Activated T-cell treated with anti-CD3 and anti-CD28 coated beads for 24 hours (primary cell): ENCODE measurements at places on chromosomes 16 and 17.

DNA sequence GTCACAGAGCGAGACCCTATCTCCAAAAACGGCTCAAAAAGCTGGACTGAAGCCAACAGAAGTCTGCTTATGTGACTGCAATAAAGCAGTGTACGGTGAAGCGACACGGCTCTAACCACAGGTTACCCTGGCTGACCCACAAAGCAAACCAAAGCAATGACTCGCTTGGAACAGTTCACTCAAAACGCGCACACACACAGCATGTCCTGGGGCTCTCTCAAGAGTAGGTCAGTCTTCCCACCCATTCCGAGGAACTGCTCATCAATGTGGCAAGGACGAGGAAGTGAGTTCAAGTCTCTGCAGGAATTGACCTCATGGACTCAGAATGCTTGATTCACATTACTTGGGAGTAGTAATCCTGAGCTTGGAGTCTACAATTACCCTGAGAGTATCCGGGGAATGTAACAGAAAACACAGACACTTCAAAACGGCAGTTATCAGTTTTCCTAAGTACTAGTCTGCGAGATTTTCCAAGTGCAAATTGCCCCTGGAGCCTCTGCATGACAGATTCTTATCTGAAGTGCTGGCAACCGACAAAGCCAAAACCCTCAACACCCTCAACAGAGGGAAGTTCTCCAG lies 25.4 kb downstream of the PELP1 start:
- DNase-seq, result no peak

GRCh38 chr16:66878067-66878466 lies 2.2 kb upstream of the PDP2 start:
- DNase-seq, result peak; percentile 59

DNA sequence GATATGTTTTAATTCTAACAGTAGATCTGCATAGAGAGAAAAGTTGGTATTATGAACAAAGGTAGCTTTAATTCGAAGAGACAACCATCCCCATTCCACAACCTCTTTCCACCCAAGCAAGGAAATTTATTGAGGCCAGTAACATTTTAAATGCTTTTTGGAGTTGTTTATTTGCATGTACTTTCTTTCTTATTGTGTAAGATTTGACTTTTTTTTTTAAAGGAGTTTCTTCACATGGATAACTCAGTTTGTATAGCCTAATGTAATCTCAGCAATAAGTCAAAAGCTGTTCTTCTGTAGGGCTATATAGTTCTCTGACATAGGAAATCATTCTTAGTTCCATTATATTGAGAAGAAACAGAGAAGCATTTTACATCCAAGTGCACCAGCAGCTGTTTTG lies 163.3 kb downstream of the PRKCA start:
- no peak for DNase-seq

GRCh38 chr17:40445751-40446468 lies 2.7 kb downstream of the IGFBP4 start:
- no peak for DNase-seq

- DNase-seq, result no peak
Observed at GRCh38 chr17:11493936-11494335, 104.3 kb upstream of the DNAH9 start.

DNA sequence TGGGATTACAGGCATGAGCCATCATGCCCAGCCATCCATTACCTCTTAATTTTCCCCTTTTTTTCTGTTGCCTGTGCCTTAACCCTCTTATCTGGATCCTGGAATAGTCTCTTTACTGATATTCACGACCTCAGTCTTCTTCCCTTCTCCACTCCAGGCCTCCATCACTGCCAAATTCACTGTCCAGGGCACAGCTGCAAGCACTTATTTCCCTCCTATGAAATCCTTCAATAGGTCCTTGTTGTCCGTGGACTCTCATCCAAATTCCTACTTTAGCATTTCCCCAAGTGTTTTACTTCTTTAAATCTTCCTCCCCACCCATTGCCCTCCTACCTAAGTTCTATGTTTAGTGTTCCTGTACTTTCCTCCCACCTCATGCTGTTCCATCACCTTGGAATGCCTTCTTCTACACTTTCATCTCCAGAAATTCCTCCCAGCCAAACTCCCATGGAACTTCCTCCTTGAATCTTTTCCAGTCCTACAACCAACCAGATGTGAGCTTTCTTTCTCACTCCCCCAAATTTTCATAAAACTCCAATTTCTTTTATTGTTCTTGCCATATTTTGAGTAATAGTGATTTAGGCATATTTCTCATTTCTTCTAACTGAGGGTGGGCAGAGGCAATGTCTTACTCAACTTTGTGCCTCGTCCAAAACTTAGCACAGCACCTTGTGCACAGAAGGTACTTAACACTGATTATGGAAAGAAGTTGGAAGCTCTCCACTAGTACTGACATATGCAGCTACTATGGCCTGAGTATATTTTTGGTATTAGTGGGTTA lies 35.3 kb downstream of the FAM20A start:
- no peak for DNase-seq

DNA sequence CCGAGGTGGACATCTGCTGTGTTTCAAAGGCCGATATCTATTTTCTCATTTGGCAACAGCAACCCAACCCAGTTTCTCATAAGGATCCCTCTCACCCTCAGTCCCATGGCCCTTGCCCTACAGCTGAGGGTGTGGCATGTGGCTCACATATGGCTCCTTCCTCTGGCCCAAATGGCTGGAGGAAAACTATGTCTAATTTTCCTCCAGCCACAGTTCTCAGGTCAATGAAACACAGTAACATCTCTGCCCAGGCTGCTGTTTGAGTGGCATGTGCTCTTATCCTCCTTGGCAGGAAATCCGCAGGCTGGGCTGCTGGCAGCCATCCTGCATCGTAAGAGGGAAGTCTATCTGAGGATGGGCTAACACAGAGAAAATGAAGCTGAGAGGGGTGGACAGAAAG lies 24.1 kb downstream of the SERPINF1 start:
- DNase-seq, result no peak

GRCh38 chr17:64938925-64939474 lies 19.7 kb upstream of the LRRC37A3 start:
- peak; percentile 29 for DNase-seq

DNA sequence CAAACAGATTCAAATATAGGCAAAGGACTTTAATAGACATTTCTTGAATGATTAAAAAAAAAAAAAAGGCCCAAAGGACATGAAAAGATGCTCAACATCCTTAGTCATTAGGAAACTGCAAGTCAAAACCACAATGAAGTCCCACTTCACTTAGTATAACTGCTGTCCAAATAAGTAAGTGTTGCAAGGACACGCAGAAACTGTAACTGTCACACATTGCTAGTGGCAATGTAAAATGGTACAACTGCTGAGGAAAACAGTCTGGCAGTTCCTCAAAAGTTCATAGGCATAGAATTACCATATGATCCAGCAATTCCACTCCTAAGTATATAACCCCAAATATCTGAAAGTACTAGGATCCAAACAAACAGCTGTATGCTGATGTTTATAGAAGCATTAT lies 112.7 kb downstream of the BRIP1 start:
- no peak for DNase-seq

GRCh38 chr17:28950017-28950751 lies 1.1 kb downstream of the PHF12 start:
- peak; percentile 48 for DNase-seq

DNA sequence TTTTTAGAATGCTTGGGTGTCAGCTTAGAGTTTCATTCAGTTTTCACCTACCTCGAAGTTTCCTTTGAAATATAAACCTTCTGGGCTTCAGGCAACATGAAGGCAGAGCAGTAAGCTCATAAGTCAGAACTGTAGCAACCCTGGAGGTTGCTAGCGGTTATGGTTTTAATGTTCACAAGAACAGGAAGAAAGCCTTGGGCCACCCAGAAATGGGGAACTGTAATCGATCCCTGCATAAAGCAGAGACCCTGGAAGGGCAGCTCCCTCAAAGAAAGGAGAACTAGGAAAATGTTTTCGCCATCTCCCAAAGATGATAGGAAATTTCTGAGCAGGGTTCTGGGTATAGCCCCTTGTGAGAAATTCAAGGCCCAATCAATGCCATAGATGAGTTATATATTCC lies 47.8 kb upstream of the RASL10B start:
- no peak for DNase-seq

GRCh38 chr16:63983401-63983800 lies 1138.5 kb downstream of the CDH11 start:
- DNase-seq, result no peak

DNA sequence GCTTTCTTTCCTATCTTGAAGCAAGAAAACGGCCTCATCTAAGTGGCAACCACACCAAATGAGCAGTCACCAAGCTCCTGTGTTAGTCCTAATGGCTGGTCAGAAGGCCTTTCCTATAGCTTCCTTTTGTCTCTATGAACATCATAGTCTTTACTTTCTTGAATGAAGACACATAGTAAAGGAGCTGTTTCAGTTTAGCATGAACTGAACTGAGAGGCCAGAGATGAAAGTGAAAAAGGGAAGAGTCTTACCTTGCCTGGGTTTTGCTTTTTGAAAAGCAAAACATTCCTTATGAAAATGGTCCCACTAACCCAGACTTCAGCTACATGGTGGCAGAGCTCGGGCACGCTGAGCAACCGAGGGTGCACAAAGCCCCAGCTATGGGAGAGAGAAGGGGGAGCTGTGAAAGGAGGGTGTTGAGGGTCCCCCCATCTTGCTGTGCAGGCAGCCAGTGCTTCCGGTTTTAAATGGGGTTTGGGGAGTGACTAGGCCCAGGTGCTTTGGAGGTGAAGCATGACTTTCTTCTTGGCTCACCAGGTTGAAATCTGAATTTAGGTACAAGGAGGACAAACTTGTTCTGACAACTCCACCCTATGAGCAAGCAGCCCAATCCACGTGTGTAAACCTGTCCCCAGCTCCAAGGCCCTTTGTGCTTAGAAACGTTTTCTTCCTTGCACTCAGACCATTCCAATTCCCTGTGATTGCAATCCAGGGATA lies 9.1 kb upstream of the PSMC3IP start:
- no peak for DNase-seq

GRCh38 chr16:54488729-54489128 lies 202.1 kb upstream of the IRX3 start:
- no peak for DNase-seq

DNA sequence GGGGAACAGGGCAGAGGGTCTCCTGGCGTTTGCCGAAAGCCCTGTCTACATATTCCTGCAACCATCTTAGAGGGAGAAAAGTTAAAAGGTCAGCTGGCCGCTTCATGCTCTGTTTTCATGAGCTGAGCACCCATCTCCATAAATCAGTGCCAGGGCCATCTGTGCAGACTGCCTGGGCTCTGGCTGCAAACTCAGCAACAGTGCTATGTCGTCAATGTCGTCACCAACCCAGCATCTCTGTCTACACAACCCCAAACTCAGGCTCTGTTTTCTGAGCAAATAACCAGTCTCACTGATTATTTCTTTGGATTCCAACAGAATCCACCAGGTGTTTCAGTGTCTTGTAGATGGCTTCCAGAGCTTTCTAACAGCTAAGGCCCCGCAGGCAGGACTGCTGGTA lies 65.0 kb downstream of the HS3ST2 start:
- no peak for DNase-seq

DNA sequence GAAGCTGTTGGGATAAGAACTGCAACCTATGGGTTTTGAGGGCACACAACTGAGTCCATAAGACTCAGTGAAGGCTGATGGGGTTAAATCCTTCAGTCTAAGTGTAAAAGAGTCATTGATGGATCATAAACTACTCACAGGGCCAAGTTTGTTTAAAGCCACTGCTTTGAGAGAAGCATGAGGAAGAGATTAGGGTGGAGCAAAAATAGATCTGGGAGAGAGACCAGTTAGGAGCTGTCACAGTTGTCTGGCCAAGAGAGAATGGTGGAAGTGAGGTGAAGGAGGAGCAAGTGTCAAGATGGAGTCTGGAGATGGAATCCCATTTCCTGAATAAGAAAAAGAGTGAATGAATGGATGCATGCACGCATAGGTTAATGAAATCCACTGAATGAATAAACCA lies 379.1 kb upstream of the CDH11 start:
- no peak for DNase-seq

GRCh38 chr16:16133943-16134604 lies 89.2 kb downstream of the ABCC6 start:
- DNase-seq, result no peak

GRCh38 chr16:7390974-7391373 lies 58.3 kb downstream of the RBFOX1 start:
- no peak for DNase-seq

DNA sequence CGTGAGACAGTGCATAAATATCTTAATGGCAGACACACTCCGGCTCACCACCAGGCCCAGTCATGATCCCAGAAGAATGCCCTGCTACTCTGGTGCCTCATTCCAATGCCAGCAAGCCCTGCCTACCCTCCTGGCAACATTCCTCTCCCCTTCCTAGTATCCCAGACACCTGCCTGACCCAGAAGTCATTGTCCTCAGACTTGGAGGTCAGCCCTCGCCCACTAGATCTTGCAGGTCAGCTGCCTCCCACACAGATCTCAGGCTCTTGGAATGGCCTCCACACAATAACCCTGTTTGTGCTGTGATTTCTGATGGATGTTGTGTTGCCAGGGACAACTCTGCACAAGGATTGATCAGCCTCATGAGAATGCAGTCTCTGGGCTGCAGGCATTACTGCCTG lies 1.8 kb upstream of the TEX2 start:
- DNase-seq, result no peak

DNA sequence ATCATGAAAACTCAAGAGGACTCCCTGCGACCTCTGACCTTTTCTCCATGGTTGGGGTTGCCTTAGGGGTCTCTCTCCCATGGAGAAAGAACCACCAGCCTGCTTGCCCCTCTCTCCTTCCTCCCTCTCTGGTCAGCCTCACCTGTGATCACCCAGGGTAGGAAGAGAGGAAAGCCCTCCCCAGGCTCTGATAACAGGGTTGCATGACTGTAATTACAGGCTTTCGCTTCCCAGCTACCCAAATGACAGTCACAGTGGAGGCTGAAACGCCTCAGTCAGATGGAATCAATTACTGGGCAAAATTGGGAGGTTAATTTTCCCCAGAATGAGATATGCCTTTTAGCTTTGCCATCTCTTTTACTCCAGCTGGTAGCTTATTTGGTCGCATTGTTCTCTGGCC lies 265.8 kb upstream of the SOX9 start:
- DNase-seq, result no peak

DNA sequence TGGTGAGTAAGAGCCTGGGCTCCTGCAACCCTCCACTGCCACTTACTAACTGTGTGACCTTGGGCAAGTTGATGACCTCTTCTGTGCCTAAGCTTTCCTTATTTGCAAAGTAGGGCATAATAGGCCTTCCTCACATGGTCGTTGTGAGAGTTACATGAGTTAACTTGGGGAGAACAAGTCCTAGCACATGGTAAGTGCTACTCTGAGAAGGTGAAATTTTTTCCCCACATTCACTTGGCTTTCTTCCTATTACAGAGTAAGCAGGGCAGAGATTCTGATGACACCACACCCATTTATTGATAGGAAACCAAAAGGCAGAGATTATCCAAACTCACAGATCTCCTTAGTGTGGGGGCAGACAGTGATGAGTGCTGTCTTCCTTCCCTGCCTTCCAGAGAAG lies 1.6 kb downstream of the KCNH4 start:
- DNase-seq, result no peak

GRCh38 chr17:72590882-72591281 lies 470.1 kb downstream of the SOX9 start:
- no peak for DNase-seq

- no peak for DNase-seq
Observed at GRCh38 chr17:46915596-46915995, 7.4 kb upstream of the GOSR2 start.
